ENCODE measurements at places on chromosomes 4 and X.
A peak's percentile ranks its signal among the peaks of the same experiment; 100 is the strongest.

GRCh38 chr4:115969756-115970155, 856.3 kb upstream of the NDST4 start:
- DNase-seq: no peak

DNA sequence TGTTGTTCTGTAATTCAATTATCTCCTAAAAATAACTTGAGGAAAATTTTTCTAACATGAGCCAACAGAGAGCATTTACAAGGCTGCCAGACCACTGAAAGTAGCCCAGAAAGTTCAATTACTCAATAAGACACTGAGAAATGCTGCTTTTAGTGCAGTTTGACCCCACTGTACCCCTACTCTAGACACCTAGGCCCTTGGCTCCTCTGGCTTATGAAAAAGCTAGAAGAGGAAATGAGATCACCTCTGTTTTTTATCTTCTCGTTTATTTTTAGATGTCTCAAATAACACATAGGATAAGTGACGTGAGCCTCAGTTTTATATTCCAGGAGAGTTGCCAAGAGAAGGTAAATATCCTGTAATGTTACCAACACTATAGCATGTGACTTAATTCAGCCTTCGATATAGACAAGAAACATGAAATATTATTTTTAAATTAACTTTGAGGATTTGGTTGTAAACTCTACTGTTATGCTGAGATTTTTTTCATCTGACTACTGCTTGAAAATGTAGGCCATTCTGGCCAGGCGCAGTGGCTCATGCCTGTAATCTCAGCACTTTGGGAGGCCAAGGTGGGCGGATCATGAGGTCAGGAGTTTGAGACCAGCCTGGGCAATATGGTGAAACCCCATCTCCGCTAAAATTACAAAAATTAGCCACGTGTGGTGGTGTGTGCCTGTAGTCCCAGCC, 24.4 kb downstream of the TNIP3 start:
- no peak for DNase-seq

GRCh38 chr4:3701736-3702560, 64.2 kb upstream of the ADRA2C start:
- no peak for DNase-seq

GRCh38 chr4:155407480-155407879, 30.7 kb upstream of the MAP9 start:
- no peak for DNase-seq

- DNase-seq: no peak
Observed at GRCh38 chrX:109632906-109633504, 8.0 kb upstream of the KCNE5 start.

GRCh38 chr4:77505275-77505957, 100.2 kb upstream of the CXCL13 start:
- DNase-seq: no peak

- peak; percentile 9 for DNase-seq
Observed at GRCh38 chrX:39750848-39751247, 346.9 kb downstream of the BCOR start.
